CD14-positive monocyte (primary cell): ENCODE measurements at places on chromosomes 3 and 15. TPM values are rescaled to one million over a fixed set of nuclear protein-coding genes. Genes with fewer than 3 reads are reported as not detected.

- no peaks in the 10 kb centered on the region for H3K36me3 ChIP-seq
- H3K27me3 ChIP-seq = no peaks in the 10 kb centered on the region
- no peak overlapping the region for H3K4me3 ChIP-seq
- DNase-seq = no peak
Observed at GRCh38 chr3:97089621-97090020, 275.2 kb downstream of the EPHA6 start.

DNA sequence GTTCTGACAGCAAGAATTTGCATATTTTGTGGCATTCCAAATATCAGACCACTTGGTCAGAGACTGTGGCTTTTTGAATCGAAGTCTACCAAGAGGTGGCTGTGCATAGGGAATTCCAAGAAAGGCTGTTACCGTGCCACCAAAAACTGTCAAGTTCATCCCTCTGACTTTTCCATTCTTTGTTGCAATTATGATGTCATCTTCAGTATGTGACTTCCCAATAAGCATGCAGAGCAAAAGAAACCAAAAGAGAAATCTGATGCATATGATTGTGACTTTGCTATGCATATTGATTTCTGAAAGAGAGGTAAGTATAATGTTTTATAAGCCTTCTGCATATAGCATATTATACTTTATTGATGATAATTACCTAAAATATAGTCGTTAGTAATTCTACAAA is 6.5 kb downstream of the BCHE start:
- H3K36me3 ChIP-seq = no peaks in the 10 kb centered on the region
- H3K4me1 ChIP-seq = no peaks in the 10 kb centered on the region
- no peaks in the 10 kb centered on the region for H3K27me3 ChIP-seq
- H3K4me3 ChIP-seq = no peak overlapping the region
- H3K27ac ChIP-seq = no peak overlapping the region

DNA sequence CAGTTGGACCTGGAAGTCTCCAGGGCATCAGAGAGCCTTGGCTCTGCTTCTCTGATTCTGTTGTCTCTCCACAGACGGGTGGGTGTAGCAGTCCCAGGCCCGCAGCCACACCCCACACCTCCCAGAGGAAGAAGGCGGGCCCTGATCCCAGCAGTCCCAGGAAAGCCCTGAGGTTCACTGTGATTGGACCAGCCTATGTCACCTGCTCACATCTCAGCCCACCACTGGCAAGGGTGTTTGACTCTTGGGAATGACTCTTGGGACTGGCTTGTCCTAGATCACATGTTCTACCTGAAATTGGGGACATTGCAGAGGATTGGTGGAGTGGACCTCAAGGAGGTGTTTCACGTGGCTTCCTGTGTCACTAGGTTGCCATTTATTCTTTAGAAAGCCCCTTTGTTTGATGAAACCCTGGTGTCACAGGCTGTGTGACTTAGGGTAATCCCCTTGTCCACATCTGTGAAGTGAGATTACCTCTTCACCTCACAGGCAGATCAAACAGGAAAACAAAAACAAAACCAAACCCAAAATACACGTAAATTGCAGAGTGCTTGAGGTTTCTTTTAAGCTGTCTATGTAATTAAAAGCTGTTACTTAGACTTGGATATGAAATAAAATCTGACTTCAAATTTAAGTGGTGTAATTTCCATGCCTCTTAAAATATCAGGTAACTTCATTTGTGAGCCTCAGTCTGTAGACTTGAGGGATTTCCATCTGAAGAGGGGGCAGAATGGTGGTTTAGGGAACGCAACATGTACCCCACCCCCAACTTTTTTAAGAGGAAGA is 26.7 kb downstream of the FLNB start:
- H3K27me3 ChIP-seq = no peaks in the 10 kb centered on the region
- peaks cover 11% of the 10 kb centered on the region for H3K4me1 ChIP-seq
- H3K4me3 ChIP-seq = no peak overlapping the region
- H3K27ac ChIP-seq = no peak overlapping the region

DNA sequence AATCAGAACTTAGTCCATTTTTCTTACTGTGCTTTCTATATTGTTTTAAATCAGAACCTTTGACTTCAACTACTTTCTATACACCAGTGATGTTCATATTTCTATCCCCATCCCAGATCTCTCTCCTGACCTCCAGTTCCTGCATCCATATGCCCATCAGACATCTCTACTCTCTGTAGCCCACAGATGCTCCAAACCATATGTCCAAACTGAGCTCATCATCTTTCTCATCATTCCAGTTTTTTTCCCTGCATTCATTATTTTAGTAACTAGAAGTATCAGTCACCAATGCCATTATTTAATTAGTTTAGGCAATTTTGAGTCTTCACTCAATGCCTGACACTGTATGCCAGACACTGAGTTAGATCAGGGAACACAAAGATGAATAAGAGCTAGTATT is 25.4 kb upstream of the IL16 start:
- no peak overlapping the region for H3K4me3 ChIP-seq
- H3K4me1 ChIP-seq = no peaks in the 10 kb centered on the region
- no peaks in the 10 kb centered on the region for H3K27me3 ChIP-seq
- H3K27ac ChIP-seq = no peak overlapping the region

DNA sequence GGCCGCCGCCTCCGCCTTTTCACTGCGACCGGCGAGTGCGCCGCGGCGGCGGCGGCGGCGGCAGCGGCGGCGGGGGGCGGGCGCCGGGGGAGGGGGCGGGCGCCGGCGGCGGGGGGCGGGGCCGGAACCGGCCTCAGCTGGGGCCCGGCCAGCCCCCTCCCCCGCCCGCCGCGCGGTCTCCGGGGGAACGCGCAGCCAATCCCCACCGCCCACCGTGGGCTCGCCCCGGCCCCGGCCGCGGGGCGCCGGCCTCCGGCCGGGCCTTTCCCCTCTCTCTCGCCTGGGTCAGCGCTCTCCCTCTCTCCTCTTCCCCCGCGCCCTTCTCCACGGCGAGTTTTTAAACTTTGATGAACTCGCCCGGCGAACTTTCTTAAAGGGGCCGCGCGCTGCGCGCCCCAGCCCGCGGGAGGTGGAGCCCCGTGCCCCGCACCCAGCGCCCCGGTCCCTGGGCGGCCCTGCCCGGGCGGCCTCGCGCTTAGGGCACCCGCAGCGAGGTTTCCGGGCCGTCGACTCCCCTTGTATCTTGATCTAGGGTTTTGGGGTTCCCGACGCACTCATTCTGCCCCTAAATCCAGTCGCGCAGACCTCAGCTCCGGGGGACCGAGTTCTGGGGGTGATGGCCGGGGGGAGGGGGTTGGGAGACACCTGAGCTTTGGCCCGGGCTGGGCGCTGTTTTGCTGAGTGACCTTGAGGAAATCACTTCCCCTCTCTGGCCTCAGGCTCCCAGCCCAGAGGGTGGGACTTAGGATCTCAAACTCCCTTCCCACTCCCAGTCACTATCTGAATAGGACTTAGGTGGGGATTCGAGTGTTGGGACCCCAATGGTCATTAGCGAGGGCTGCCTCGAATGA is at the start of gene RBPMS2:
TSS of gene RBPMS2 (minus strand) at position 39 of the 851 bp plus-strand sequence. CDS start 270 bp downstream, outside the sequence.
- H3K4me3 ChIP-seq = no peak within 1 kb of the TSS
- H3K4me1 ChIP-seq = peaks cover 2% of the 10 kb centered on the region
- no peaks in the 10 kb centered on the region for H3K36me3 ChIP-seq
- no peak for DNase-seq
- H3K27ac ChIP-seq = no peak within 1 kb of the TSS
- H3K27me3 ChIP-seq = peaks cover 40% of the 10 kb centered on the region

DNA sequence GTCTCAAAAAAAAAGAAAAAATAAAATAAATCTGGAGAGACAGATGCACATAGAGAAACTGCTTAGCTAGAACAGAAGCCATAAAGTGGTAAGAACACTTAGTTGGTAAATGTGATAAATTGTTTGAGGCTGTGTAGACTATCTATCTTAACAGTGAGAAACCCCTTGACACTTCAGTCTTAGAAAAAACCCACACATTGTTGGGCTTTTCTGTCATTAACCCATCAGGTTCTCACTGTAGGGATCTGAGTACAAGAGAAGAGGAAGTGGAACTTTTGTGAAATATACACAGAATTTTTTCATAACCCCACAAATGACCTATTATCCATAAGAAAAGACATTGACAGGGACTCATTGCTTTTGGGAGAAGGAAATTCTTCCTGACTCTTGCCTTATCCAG is 24.4 kb downstream of the TP63 start:
- H3K27ac ChIP-seq = no peak overlapping the region
- H3K27me3 ChIP-seq = no peaks in the 10 kb centered on the region
- no peaks in the 10 kb centered on the region for H3K36me3 ChIP-seq
- peaks cover 8% of the 10 kb centered on the region for H3K4me1 ChIP-seq

DNA sequence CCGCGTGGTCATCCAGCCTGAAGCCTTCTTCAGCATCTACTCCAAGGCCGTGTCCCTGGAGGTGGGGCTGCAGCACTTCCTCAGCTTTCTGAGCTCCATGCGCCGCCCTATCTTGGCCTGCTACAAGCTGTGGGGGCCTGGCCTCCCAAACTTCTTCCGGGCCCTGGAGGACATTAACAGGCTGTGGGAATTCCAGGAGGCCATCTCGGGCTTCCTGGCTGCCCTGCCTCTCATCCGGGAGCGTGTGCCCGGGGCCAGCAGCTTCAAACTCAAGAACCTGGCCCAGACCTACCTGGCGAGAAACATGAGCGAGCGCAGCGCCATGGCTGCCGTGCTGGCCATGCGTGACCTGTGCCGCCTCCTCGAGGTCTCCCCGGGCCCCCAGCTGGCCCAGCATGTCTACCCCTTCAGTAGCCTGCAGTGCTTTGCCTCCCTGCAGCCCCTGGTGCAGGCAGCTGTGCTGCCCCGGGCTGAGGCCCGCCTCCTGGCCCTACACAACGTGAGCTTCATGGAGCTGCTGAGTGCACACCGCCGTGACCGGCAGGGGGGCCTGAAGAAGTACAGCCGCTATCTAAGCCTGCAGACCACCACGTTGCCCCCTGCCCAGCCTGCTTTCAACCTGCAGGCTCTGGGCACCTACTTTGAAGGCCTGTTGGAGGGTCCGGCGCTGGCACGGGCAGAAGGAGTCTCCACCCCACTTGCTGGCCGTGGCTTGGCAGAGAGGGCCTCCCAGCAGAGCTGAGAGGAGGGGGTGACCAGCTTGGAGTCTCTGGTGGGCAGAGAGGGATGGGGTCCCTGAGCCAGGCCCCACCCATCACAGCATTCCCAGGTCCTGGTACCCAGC is 37.9 kb downstream of the GOLGA6A start:
- no peak for DNase-seq
- H3K27ac ChIP-seq = no peak overlapping the region
- no peak overlapping the region for H3K4me3 ChIP-seq
- peaks cover 38% of the 10 kb centered on the region for H3K36me3 ChIP-seq
- no peaks in the 10 kb centered on the region for H3K27me3 ChIP-seq

DNA sequence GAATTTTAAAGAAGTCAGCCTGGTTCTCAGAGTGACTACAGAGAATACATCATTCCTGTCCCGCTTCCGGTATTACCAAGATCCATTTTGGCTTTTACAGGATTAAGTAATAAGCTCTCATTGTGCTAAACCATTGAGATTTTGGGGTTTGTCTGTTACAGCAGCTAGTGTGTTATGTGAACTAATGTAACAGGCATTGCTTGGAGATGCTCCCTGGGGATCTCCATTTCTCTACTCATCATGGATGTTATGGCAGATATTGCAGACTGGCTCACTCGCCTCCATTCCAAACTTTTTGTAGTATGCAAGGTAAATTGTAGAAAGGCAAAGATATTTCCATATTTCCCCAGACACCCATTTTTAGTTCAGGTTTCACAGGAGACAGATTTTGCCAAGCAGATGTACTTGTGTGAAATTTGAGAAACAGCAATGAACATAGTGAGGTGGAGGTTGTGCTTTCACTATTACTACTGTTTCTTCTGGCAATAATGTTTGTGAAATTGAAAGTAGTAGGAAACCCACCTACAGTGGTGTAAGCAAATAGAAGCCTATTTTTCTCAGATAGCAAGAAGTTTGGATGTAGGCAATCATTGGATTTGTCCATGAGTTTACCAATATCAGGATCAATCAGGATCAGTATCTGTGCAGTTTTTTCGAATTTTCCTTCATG is 177.1 kb upstream of the GALNT15 start:
- no peak for DNase-seq
- H3K4me1 ChIP-seq = no peaks in the 10 kb centered on the region
- H3K27ac ChIP-seq = no peak overlapping the region
- no peaks in the 10 kb centered on the region for H3K27me3 ChIP-seq
- H3K36me3 ChIP-seq = no peaks in the 10 kb centered on the region

GRCh38 chr15:64507293-64507802 is 47.0 kb downstream of the ZNF609 start:
- no peaks in the 10 kb centered on the region for H3K27me3 ChIP-seq
- peaks cover 16% of the 10 kb centered on the region for H3K36me3 ChIP-seq
- no peak overlapping the region for H3K4me3 ChIP-seq
- H3K4me1 ChIP-seq = peaks cover 22% of the 10 kb centered on the region

- no peaks in the 10 kb centered on the region for H3K36me3 ChIP-seq
- no peak overlapping the region for H3K4me3 ChIP-seq
- H3K4me1 ChIP-seq = no peaks in the 10 kb centered on the region
- no peaks in the 10 kb centered on the region for H3K27me3 ChIP-seq
- DNase-seq = no peak
Observed at GRCh38 chr3:17915341-17915740, 172.9 kb upstream of the TBC1D5 start.

GRCh38 chr3:182969277-182969676 is 11.1 kb downstream of the DCUN1D1 start:
- no peaks in the 10 kb centered on the region for H3K27me3 ChIP-seq
- H3K4me1 ChIP-seq = peaks cover 17% of the 10 kb centered on the region
- H3K27ac ChIP-seq = no peak overlapping the region
- H3K36me3 ChIP-seq = peaks cover 15% of the 10 kb centered on the region
- H3K4me3 ChIP-seq = no peak overlapping the region

- H3K4me3 ChIP-seq = no peak overlapping the region
- no peaks in the 10 kb centered on the region for H3K27me3 ChIP-seq
- peaks cover 41% of the 10 kb centered on the region for H3K36me3 ChIP-seq
- no peak for DNase-seq
- no peaks in the 10 kb centered on the region for H3K4me1 ChIP-seq
- H3K27ac ChIP-seq = no peak overlapping the region
Observed at GRCh38 chr15:75493732-75494131, 42.2 kb upstream of the SIN3A start.

The GREM1 gene
- polyA plus RNA-seq = not detected

The KBTBD12 gene
- polyA plus RNA-seq = not detected in 2 replicates

The IMPG2 gene
- polyA plus RNA-seq = 0.04 TPM

The ACVR2B gene
- polyA plus RNA-seq = 0.15 TPM

The TNFAIP8L3 gene
- polyA plus RNA-seq = not detected

The CORO2B gene
- polyA plus RNA-seq = not detected

The DOCK3 gene
- 0.03 TPM for polyA plus RNA-seq

The BSN gene
- polyA plus RNA-seq = not detected in 2 replicates

The THBS1 gene
- 56.6 and 151 TPM in 2 replicates for polyA plus RNA-seq

The FAM227B gene
- 0.13 and 0.28 TPM in 2 replicates for polyA plus RNA-seq
